GM06990 (cell line): ENCODE measurements at places on chromosomes 1 and 21.

DNA sequence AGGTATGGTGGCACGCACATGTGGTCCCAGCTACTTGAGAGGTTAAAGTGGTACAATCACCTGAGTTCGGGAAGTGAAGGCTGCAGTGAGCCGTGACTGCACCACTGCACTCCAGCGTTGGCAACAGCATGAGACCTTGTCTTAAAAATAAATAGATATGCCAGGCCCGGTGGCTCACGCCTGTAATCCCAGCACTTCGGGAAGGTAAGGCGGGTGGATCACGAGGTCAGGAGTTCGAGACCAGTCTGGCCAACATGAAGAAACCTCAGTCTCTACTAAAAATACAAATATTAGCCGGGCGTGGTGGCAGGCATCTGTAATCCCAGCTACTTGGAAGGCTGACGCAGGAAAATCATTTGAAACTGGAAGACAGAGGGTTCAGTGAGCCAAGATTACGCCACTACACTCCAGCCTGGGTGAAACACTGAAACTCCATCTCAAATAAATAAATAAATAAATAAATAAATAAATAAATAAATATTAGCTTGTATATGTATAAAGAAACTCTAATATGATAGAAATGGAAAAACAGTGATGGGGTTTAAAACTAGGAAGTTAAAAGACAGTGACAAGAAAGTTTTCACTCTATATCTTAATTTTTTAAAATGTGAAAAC, 18.8 kb downstream of the GATAD2B start:
- no peak for DNase-seq

DNA sequence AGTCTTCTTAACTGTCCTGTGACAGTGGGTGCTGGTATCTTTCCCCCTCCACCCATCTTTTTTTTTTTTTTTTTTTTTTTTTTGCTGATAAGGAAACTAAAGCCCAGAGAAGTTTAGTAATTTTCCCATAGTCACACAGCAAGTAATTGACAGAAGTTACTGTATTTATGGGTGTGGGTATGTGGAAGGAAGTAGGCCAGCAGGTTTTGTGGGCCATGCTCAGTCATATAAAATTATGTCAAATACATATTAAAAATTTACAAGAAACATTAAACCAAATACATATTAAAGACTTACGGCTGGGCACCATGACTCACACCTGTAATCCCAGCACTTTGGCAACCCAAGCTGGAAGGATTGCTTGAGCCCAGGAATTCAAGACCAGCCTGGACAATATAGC, 51.5 kb downstream of the KAZN start:
- DNase-seq = no peak

DNA sequence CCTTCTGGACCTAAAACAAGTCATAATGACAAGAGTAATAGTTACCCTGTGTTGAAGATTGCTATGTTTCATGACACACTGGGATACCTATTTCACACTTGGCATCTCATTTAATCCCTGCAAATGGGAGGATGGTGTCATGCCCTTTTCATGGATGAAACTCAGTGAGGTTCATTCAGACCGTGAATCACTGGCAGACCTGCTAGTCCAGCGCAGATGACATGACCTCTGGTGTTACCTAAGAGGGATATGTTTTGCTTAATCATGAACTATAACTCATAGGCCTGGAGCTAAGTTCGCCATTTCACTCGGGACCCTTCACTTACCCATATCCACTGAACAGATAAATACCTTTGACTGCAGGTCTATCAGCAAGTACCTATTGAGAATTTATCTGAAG, 286.6 kb upstream of the FMN2 start:
- DNase-seq = no peak

DNA sequence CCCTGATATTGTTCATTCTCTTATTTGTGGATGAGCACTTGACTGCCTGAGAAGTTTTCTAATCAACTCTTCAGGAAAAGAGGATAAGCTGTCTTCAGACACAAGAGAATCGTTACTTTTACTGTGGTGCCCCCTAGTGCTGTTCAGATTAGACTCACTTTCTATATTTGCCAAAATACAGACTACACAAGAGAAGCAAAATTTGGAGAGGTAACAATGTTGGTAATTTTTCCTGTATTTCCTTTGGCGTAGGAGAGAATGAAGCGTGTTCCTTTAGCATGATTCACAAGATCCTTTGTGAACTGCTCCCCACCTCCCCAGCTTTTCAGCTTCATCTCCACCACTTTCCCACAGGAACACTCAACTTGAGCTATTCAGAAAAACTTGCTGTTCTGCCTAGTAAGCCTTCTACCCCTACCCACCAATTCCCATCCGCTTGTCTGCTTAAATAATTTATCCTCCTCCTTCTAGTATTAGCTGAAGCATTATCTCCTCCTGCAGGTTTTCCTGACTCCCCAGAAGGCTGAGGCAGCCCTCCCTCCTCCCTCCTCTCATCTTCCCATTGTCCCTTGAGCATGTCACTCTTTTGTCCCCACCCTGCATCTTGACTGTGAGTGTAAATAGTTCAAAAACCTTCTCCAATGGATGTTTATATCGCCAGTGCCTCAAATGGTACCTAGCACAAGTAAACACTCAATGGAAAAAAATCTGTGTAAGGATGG, 4.5 kb downstream of the TNFSF4 start:
- DNase-seq = no peak

DNA sequence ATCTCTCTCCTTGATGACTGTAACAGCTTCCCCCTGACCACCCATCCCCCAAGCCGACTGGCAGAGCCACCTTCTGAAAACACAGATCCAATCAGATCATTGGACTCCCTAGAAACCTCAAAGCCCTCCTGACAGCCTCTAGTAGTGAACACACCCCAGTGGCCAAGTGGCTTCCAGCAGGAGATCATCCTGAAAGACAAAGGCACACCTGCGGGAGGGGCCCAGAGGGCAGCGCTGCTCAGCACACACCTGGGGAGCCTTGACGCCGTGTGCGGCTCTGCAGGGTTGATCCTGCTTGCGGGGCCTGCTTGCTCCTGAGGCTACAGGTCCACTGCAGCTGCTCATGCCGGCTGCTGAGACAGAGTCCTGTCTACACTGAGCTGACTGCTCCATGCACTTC, 41.5 kb downstream of the SLC66A1 start:
- no peak for DNase-seq

DNA sequence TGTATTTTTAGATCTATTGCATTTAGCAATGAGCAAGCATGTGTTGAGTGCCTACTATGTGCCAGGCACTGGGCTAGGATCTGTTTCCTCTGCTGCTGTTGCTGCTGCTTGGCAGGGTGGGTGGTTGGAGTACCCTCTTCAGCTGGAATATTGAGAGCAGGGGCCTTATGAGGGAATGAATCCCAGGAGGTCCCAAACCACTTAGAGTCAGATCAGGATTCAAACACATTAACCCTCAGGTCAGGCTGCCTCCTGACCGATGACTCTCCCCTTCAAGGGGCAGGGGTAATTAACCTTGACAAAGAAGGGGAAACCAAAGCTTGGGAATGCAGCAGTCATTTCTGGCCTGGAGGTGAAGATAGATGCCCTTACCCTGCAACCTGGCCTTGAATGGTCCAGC, 138.0 kb downstream of the IGSF21 start:
- no peak for DNase-seq

DNA sequence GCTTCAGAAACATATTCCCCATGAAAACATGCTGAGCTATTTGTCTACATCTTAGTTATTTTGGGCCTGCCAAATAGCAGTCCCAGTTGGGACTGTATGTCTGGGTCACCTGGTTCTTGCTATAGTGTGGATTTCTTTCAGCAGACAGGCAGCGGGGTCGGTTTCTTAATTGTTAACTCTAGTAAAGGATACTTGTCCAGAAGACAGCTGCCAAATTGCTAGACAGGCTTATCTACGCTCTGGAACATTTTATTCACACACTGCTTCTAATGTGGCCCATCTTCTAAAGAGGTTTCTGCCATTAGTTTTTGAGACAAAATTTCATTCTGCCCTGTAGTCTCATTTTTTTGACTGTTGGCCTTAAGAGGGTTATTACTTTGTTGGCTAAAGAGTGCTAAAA, 217.9 kb downstream of the RWDD3 start:
- DNase-seq = no peak

DNA sequence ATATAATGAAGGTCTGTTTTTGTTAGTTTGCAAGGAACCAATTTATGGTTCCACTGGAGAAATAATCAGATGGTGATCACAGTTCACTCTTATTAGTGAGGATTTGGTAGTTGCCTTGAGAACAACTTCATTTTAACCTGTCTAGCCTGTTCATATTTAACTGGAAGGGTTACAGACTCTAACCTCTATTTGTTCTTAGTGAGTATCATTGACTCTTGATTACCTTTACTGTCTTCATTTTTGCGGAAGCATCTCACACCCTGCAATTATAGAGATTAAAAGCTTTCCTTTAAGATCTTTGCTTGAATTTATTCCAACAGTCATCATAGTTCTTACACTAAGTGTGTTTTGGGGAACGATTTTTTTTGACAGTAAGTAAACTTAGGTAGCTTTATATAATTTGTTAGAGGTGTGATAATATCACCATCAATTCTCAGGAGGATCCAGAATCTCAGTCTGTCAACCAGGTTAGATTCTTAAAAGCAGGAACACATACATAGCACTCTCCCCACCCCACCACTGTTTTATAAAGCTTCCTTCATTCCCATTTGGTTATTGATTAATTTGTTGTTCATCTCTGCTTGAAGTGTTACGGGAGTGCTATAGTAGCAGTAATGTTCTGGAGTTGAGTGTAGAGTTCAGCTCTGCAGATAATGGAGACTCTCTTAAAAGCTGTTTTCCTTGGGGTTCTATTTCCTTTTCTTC, 30.1 kb downstream of the B3GALT2 start:
- DNase-seq = no peak

GRCh38 chr1:15501208-15502032, 22.6 kb downstream of the CASP9 start:
- no peak for DNase-seq

GRCh38 chr1:230854423-230854822, 13.9 kb downstream of the C1orf198 start:
- DNase-seq = no peak
